Fibroblast of the conjunctiva (primary cell): ENCODE measurements at places on chromosomes 12 and 14.
A peak's percentile ranks its signal among the peaks of the same experiment; 100 is the strongest.

DNA sequence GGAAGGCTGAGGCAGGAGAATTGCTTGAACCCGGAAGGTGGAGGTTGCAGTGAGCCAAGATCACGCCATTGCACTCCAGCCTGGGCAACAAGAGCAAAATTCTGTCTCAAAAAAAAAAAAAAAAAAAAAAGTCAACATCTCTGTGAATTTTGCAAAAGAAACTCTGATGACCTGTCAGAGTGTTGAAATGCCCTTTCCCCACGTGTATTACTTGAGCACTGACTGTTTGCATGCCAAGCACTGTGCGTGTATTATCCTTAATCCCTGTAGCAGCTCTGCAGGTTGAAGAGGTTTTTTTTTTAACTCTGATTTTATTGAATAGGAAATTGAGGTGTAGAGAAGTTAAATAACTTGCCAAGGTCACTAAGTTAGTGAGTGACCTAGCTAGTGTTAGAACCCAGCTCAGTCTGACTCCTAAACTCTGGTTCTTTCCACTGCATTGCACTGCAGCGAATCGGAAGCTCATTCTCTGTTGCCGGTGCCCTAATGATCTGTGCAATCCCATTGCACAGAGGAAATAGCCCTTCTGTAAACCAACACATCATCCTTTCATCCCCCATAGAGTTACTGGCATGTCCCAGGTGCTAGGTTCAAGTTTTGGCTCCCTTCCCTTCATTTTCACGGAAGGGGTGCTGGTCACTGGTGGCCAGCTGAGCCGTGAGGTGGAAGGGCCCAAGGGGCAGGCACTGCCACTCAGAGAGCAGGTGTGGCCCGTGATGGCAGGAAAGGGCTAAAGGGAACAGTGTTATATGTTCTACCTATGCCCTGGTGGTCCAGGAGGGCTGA is 122.3 kb downstream of the EML1 start:
- no peak for DNase-seq

DNA sequence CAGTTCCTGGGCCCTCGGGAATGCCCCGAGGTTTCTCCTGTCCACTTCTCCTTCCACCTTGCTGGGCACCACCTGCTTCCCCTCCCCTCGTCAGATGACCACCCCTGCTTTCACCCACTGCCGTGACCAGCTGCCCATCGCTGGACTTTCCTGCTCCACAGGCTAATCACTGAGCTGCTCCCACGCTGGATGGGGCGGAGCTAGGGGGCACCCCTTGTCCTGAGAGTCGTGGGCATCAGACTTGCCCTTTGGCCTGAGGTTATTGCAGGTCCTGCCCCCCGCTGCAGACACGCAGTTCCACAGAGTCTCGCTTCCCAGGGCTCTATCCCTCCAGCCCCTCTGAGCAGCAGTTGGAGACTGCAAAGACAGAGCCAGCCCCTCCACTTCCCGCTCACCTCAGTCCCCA is 427 bp downstream of the SLC6A12 start:
- DNase-seq = no peak

DNA sequence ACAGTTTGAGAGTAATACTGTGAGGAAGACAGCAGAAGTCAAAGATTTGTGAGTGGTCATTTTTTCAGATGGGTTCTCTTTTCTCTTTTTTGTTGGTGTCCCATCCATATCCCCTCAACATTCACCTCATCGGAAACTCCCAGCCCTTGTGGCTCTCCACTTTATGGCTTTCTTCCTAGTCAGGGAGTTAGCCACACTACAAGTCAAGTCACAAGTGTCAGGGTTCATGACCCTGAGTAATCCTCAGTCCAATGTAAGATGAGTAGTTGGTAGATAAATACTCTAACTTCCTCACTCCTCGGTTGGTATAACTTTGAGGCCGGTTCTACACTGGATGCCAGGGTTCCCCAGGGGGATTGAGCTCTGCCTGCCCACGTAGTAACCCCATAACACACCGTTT is 41.4 kb downstream of the PTGER2 start:
- no peak for DNase-seq

DNA sequence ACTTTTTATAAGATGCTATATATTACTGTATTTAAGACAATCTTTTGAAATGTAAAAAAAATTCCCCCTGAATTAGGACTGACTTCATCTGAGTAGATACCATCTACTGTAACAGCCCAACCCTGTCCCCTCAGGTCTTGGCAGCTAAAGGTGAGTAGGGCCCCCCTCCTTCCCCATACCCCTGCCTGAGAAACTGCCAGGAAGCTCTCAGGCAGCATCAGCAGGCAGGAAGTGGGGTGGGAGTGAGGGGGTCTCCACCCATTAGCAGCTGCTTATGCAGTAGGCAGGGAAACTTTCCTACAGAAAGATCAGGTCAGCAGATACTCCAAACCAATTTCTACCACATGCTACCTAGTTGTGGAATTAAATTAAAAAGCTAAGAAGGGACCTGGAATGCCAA is 62.5 kb downstream of the PAX9 start:
- no peak for DNase-seq

DNA sequence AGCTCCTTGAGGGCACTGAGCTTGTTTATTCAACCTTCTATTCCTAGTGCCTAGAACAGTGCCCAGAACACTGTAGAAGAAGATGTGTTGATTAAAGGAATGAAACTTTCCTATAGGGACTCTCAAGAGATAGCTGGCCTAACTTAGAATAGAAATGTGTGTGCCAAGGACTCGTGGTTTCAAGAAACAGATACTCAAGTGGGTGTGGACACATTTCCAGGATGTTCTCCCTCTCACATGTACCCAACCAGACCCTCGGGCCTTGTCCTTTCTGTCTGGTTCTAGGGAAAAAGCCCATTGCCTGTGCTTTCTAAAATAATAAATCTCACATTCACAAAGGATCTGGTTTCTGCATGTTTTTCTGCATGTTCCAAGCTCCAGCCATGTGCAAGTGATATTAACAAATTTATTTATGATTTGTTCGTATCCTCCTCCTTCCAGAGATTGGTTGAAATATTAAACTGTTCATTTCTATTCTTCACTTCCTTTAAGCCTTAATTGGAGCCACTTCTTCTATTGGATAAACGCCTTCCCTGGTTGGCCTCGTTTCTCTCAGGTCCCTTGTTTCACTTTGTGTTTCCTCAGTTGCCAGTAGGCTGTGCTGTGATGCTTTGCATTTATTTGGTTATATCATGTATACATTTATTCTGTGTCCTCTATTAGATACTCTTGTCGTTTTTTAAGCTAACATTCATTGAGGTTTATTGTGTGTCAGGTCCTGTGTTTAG is 89.8 kb downstream of the CRADD start:
- peak; percentile 79 for DNase-seq

- DNase-seq = peak; percentile 92
These were observed 777 bp downstream of the ARF3 start for GRCh38 chr12:48956279-48957140.
